ENCODE measurements at places on chromosomes 1 and 21.
A peak's percentile ranks its signal among the peaks of the same experiment; 100 is the strongest.

- DNase-seq: no peak
Measured at GRCh38 chr1:79848316-79848715, 841.8 kb upstream of the ADGRL4 start.

DNA sequence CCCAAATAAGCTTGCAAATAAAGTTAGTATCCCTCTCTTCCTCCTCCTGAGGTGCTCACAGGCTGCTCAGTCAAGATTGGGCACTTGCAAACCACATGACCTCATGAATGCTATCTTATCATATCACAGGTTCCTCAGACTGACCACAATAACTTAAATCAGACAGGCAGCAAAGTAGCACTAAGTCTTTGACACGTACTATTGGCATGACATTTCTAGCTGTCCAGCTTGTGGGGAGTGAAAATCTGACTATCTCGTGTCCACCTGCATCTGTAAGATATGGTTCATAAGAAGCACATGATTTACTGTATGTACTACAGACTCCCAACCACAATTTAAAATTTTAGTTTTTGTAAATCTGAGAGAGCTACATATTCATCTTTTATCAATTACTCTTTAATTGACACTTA, 58.0 kb upstream of the GFI1 start:
- no peak for DNase-seq

DNA sequence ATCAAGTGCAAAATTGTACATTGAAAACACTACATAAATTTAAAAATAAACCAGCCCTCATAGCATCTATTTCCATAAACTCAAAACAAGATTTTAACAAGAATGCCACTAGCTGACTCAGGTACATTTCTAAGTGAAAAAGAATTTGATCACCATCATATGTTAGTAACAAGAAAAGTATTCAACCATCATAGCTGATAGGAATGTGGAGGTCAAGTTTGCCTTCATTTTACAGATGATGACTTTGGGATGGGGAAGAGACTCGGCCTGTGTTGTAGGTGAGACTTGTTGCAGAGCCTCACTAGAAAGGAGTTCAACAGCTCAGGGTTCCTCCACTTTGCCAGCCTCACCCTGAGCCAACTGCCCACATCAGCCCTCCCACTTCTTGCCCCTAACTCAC, 318.8 kb upstream of the FAM78B start:
- DNase-seq: peak; percentile 5

GRCh38 chr1:91550961-91551360, 50.3 kb downstream of the CDC7 start:
- DNase-seq: no peak

DNA sequence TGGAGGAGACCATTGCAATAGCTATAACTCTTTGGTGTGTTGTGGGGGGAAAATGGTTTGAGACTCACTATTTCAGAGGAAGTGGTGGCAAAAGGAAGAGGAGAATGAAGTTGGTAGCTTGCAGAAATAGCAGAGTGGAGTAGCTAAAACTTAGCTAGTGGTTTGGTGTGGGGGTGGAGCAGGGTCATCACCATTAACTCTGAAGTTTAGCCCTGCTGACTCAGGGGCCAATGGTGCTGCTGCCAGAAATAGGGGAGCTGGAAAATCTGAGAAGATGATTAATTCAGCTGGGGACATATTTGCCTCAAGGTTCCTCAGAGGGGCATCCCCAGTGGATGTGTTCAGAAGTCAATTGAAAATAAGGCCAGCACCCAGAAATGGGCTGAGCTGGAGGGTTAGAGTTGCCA, 65.4 kb downstream of the RUNX1 start:
- peak; percentile 25 for DNase-seq

GRCh38 chr21:38922474-38923235, 116.9 kb downstream of the ETS2 start:
- DNase-seq: no peak

DNA sequence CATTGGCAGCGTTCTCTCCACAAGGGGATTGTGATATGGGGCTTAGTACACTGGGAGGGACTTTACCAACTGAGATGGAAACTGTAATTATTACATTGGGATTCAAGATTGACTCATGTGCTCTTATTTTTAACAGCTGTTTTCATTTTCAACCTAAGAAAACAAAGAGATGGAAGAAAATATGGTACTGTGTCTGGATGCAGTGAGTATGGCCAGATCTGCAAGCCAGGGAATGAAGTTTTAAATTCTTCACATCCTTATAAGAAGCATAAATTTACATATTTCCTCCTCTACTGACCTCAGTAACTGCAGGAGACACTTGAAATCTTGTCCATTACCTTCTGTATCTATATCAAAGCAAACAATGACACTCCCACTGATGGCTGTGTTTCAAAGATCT, 81.5 kb upstream of the EDEM3 start:
- no peak for DNase-seq

GRCh38 chr1:236809148-236809547, 14.1 kb downstream of the MTR start:
- DNase-seq: no peak

DNA sequence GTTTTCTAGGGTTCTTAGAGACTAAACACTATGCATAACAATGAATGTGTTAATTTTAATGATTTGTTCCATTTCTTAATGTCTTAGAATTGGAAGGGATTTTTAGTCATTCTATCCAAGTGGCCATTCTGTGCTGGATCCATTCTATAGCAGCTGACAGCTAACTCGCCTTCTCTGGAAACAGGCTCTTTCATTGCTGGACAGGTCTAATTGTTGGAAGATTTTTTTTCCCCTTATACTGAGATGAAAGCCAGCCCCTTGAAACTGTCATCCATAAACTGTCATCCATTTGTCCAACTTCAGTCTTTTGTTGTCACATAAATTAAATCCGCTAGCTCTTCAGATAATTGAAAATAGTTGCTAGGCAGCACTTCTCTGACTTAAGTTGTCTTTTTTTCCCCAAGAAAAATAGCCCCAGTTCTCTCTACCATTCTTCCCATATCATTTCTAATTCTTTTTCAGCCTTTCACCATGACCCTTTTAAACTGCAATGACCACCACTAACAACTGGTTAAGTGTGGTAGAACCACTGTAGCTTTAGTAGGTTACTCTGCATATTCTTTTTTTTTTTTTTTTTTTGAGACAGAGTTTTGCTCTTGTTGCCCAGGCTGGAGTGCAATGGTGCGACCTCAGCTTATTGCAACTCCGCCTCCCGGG, 19.7 kb downstream of the AK4 start:
- DNase-seq: no peak

DNA sequence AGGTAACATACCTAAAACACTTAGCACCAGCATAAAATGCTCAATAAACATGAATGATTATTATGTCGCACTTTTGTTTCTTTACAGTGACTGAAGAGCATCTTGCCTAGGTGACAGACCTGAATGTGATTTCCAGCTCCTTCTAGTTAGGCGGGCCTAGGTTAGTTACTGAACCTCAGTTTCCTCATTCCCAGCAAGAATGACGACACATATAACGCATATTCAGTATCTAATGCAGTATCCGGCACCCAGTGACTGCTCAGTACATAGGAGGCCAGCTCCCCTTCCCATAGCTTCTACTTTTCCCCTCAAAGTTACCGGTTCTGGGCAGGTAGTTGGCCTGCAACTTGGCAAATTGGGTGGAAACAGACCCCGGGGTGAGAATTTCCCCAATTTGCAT, 763 bp downstream of the AUNIP start:
- no peak for DNase-seq

- DNase-seq: no peak
Measured at GRCh38 chr1:86448670-86449069, 20.1 kb upstream of the CLCA1 start.
